ENCODE measurements at places on chromosomes 6 and 20. TPM values are rescaled to one million over a fixed set of nuclear protein-coding genes. Genes with fewer than 3 reads are reported as not detected.

DNA sequence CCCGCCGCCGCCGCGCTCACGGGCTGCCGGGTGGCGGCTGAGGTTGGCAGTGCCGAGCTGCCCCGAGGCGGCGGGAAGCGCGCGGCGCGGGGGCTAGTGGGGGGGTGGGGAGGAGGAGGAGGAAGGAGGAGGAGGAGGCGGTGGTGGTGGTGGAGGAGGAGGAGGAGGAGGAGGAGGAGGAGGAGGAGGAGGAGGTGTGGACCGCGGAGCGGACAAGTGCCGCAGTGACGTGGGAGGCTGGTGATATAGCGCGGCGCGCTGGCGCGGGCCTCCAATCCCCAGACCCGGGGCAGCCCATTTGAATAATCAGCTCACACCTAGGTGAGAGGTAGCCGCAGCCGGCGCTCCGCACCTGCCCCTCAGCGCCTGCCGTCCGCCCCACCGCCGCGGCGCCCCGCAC, at the start of gene FOXA2:
Gene FOXA2, minus strand, starts transcription at position 51 of the 400 bp plus-strand sequence. CDS start 294 bp downstream, outside the sequence.
- DNase-seq: no peak

DNA sequence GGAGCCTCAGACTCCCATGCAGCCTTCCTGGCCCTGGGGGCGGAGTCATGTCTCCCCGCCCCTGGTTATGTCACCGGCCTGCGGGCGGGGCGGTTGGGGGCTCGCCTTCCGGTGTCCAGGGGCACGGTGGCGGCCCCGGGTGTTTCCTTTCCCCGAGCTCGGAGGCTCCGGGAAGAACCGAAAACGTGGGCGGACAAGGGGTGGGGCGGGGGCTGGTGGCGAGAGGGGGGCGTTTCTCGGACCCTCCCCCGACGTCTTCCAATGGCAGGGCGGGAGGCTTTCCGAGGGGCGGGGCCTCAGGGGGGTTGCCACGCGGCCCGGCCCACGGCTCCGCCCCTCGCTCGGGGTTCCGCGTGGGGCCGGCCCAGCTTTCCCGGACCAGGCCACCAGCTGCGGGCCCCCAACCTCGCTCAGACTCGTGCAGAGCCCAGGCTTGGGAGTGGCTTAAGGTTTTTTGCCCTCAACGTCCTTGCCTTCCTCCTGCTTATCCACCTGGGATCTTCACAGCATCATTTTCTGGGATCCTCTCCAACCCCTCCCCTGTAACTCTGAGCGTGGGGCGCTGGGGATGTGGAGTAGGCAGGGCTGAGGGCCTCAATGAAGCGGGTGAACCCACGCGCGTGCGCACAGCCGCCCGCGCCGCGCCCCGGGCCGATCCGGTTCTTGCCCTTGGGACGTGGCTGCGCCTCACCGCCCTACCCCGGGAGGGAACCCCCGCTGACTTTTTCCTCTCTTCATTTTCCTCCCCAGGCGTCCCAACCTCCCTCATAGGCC, 2.1 kb upstream of the NRN1 start:
- DNase-seq: peak; percentile 87

- DNase-seq: no peak
Observed at GRCh38 chr6:150485161-150485958, 114.3 kb upstream of the PLEKHG1 start.

DNA sequence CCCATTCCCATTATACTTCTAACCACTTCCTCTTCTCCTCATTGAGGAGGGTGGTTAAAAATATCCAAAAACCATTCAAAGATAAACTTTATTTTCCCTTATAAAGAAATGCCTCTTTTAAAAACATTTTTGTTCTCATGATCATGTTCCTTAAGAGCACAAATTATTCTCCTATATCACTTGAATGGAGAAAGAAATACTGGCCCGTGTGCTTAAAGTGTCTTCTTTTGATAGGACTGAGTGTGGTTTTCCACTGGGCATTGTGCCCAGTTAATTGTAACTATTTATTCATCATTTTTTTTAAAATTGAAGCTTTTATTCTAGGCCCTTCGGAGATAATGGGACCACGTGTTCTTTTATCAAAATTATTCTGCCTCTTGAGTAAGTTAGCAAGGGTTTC, 871.5 kb downstream of the QKI start:
- no peak for DNase-seq

Gene FOXF2
- 0.31 TPM for total RNA-seq

DNA sequence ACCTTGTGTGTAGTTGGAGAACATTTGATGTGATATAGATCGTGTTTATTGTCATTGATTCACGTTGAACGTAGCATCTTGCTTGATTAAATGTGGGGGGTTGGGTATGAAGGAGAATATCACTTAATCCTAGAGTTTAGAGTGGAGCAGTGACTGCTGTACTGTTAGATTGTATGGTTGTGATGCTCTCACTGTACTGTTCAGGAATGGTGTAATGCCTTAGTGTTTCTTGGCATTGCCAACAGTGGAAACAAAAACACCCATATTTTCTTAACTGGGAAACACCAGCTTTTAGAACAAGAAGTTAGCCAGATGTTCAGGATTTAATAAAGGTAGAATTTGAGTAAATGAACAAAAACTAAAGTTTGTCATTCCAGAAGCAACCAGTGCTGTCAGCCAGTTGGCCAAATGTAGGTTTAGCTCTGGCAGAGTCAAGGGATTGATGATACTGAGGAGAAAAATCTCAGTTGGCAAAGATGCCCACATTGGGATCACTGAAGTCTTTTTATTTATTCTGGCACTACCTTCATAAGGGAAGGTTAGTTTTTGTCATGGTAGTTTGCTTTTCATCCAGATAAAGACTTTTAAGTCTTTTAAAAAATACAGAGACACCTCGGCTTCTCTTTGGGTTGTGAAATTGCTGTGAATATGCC, 129.9 kb downstream of the JARID2 start:
- DNase-seq: no peak

Gene GLYATL3
- not detected for total RNA-seq

Data from right cardiac atrium (tissue), 5 donors.